ENCODE measurements at places on chromosomes 3 and 15.

GRCh38 chr15:90845201-90845949, 23.0 kb upstream of the FURIN start:
- peak; percentile 86 for DNase-seq

DNA sequence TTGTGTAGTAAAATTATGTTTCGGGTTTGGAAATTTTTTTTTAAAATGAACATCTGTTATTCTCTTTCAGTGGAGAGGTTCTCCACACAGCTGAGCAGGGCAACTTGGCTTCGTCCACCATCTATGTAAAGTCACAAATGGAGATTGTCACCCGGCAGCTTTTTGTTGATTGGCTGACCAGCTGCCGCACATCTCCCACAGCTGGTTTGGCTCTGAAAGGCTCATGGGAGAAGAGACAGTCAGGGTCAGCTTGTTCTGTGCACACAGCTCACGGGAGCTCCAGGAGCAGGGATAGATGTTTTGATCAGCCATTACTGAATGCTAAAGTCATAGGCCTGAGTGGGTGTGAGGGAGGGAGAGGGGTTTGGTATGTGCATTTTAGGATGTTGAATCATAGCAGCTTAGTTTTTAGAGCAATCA, 12.9 kb upstream of the CCDC80 start:
- DNase-seq: no peak

GRCh38 chr3:18898911-18899310, 249.4 kb upstream of the KCNH8 start:
- no peak for DNase-seq

GRCh38 chr3:150061288-150062024, 90.8 kb upstream of the PFN2 start:
- no peak for DNase-seq

DNA sequence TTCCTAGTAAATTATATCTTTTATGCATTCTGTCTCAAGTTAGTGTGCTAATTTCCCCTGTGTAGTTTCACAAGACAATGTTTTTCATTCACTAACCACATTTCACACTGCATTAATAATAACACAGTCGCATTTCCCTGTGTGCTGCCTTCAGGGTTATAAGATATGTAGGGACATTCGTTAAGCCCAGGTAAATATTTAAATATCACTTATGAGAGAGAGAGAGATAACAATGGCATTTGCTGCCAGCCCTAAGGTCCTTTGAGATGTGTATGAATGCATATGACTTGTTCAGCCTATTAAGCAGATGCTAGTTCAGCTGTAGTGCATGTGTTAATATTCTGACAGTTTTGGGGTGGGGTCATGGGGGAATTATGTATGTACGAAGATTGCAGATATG, 876.7 kb downstream of the NAALADL2 start:
- no peak for DNase-seq

DNA sequence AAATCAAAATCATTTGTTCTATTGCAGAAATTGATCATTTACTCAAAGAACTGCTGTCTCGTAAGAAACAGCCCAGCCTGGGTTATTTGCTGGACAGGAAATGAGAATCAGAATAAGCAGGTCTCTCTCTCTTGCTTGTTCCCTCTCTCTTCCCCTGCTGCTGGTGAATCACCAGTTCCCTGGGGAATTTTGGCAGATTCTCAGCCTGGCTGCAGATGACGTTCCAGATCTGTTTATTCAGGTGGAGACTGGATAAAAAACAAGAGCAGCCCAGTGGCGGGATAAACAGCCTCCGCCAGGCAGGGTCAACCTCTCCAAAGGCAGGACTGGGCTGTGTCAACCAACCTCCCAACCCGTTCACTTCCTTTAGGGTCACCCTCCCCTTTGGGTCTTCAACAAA, 72.1 kb downstream of the LRIG1 start:
- no peak for DNase-seq

Measured in AML-193 (cell line).